ENCODE measurements at places on chromosomes 7 and 10.

- no peak for DNase-seq
Observed at GRCh38 chr7:108492742-108493141, 33.2 kb downstream of the PNPLA8 start.

GRCh38 chr10:36778651-36779050, 346.7 kb upstream of the ANKRD30A start:
- no peak for DNase-seq

DNA sequence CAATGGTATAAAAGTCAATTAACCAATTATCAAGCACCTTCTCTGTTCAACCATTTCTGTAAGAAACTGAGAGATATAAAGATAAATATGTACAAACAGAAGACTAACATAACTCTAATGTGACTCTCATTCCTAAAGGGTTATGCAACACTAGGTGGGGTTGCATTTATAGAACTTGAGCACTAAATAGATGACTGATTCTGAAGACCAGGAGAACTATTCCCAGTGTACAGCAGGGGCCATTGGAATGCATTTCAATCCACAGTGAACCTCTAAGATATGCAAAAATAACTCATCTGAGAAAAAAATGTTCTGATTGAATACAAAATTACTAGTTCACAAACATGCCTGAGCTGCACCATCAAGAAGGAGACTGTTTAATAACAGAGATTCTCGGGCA, 341.2 kb upstream of the STEAP1 start:
- DNase-seq = no peak

DNA sequence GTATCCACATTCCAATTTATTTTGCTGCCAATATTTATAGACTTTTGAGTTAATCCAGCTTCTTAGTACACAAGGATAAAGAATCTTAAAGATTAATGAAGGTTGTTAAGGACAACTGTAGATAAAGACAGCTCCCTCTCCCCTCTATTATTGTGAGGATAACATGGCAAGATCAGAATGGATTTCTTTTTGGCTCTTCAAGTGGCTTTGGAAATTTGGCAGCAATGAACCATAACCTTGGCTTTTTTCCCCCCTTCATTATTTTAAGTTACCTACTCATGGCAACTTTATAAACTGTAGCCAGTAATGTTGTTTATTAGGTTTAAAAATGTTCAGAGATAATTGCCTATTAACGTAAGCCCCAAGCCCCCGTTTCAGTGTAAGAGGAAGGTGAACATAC, 131.1 kb upstream of the SLC26A5 start:
- DNase-seq = no peak

GRCh38 chr7:8507566-8507965, 74.2 kb downstream of the NXPH1 start:
- DNase-seq = no peak

- DNase-seq = no peak
Observed at GRCh38 chr7:40015790-40016296, 65.8 kb downstream of the CDK13 start.

DNA sequence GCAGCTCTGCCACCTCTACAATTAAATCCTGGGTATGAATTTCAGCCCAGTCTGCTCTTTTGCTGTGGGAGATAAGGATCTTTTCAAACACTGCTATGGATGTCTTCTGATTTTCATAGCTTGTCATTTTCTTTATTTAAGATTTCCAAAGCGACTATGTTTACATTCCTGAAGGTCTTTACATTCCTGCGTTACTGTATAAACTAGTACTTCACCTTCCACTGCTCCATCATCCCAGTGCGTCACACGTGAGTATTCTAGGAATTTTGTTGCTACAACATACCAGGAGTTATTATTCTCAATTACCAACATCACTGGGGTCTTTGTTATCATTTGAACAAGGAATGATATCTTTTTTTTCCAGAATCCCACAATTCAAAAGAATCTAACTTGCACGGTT, 944.7 kb downstream of the SORCS3 start:
- no peak for DNase-seq

DNA sequence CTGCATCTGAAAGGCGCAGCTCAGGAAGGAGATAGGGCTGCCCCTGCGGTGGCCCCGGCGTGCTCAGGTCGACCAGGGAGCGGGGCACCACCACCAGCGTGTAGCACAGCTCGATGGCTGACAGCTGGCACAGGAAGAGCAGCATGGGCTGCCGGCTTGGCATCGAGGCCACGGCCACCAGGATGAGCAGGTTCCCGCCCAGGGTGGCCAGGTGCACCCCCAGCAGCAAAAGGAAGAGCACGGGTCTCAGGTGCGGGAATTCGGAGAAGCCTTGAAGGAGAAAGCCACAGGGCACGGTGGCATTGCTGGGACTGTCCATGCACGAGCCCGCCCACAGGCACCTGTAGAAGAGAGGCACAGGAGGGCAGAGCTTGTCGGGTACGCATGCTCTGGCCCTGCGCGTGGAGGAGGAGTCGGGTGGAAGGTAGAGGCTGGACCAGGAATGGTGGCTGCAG, 33.9 kb downstream of the TAS2R41 start:
- DNase-seq = no peak

DNA sequence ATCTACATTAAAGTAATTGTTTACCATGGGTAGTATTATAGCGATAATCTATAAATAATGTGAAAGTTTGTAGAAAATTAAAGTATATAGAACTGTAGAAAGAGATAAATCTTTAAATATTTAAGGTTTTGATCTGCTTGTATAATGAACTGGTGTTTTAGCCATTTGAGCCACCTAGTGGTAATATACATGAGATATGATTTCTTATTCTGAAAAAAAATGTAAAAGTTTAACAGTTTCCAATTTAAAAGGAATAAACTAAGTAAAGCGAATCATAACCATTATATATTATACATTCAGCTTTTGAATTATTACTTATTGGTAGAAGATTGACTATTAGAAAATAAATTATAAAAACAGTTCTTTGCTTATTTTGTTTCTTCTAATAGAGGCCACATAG, 91.2 kb downstream of the OTUD1 start:
- DNase-seq = no peak

GRCh38 chr7:9603291-9603690, 1169.9 kb downstream of the NXPH1 start:
- no peak for DNase-seq

- no peak for DNase-seq
Observed at GRCh38 chr10:6813856-6814255, 233.8 kb upstream of the PRKCQ start.
